ENCODE measurements at places on chromosomes 3 and 15. TPM values are rescaled to one million over a fixed set of nuclear protein-coding genes. Genes with fewer than 3 reads are reported as not detected.

The IFT57 gene
- total RNA-seq, result 43.4 TPM

The PARP6 gene
- total RNA-seq, result 113 TPM

- peak; percentile 91 for DNase-seq
Observed at GRCh38 chr15:40069178-40070165, 30.5 kb upstream of the SRP14 start.

DNA sequence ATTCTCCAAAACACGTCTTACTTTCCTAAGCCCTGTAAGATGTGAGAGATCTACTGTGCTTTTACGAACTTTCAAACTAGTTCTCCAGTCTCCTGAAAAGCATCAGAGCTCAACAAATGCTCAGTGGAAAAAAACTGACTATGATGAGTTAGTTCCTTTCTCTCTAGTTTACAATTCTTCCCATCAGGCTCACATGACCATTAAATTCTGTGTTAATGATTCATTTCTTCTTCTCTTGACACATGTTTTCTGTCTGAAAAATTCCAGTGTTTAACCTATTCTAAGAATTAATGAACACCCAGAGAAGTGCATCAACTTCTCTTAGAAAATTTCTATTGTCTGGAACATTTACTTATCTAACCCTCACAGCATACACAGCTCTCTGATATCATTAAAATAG, 844.3 kb downstream of the SI start:
- no peak for DNase-seq

The ADGRG7 gene
- not detected for total RNA-seq

DNA sequence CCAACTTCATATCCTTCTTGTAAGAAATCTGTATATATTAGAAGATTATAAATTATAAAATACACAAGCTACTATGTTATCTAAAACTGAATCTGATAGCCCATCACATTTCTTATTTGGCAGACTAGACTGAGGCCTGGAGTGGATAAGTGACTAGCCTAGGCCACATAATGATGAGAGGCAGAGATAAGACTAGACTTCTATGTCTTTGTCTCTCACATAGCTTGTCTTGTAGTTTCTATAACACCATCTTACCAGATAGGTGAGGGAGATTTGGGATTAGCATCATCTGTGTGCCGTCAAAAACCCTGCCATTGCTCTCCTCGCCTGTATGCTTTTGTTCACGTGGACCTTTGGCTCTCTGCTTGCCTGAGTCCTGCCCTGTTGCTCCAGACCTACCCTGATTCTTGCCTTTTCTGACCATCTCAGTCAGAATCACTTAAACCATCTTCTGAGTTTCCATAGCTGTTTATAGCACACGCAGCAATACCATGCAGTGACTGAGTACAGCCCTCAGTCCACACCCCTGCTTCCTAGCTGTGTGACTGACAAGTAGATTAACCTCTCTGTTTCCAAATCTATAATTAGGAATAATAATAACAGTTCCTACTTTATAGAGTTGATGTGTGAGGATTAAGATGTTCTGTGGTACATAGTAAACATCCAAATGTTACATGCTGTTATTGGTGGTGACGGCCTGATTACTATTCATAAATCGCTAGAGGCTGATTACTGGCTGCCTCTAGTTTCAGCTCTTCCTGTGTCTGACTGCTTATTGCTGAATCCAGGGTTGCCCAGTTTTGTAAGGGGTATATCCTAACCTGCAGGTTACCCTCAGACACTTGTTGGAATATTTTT, 49.7 kb downstream of the PDE8A start:
- no peak for DNase-seq

The RAB6B gene
- 9.5 TPM for total RNA-seq

The ALG1L2 gene
- total RNA-seq, result 1.1 TPM
